CD4-positive, alpha-beta T cell treated with Interleukin-4 for 4 hours (primary cell): ENCODE measurements at places on chromosomes 1 and 21.

DNA sequence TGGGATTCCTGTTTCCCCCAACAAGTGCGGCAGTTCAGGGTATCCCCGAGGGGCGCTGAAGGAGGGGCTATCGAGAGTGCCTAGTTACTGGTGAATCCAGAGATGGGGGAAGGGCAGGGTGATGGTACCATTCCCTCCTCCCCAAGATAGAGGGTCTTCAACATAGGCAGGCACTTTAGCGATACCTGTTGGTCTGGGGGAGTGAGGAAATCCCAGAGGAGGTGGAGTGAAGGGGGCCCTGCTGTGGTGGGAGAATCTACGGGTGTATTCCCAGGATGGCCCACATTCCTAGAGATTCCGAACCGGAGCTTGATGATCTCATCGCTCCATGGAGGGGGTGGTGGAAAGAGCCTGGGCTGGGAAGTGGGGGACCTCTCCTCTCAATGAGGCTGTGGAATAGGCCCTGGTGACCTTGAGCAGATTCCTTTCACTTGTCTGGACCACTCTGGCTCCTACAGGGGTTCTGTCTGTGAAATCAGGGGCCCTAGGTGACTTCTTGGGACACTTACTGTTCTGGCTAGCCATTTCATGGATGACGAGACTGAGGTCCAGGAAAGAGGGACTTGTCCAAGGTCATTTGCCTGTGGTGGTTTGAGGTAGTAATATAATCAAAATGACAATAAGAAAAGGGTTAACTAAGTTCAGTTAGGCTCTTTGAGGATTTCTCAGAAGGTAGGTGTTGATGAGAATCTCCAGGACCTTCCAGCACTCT lies 52.7 kb upstream of the SYNC start:
- no peak for DNase-seq

- peak; percentile 52 for DNase-seq
These were observed 14.1 kb downstream of the EPB41 start for GRCh38 chr1:28928314-28928941.

DNA sequence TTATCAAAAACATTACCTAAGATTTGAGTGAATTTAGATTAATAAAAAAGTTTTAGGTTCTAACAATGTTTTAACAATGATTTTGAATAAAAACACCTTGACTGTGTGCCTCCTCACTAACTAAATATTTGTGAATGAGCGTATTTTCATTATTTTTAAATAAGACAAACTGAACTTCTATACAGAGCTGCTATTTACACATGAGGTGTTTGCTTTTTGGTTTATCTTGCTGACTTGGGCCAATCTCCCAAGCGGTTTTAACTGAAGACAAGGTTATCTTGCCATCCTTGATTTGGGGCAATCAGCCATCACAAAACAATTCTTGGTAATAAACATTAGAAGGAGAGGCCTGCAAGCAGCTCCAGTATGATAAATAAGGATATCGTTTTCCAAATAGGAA lies 108.2 kb upstream of the NRIP1 start:
- DNase-seq = no peak

DNA sequence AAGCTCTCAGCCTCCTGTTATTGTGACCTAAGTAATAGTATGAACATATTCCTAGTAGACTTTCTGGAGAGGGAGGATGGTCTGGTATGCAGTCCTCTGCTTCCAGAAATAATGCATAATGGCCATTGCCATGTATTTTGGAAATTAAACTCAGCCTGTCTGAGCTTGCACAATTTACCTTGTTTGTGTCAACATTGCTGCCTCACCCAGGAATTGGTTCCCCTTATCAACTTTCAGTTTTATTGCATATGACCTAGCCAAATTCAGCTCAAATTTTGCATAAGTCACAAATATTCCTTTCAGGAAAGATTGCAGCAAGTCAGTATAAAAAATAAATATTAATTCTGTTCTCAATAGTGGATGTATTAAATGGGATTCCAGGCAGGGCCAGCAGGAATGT lies 101.9 kb upstream of the SLC5A9 start:
- no peak for DNase-seq

GRCh38 chr21:45146801-45147200 lies 72.4 kb downstream of the ADARB1 start:
- DNase-seq = no peak

DNA sequence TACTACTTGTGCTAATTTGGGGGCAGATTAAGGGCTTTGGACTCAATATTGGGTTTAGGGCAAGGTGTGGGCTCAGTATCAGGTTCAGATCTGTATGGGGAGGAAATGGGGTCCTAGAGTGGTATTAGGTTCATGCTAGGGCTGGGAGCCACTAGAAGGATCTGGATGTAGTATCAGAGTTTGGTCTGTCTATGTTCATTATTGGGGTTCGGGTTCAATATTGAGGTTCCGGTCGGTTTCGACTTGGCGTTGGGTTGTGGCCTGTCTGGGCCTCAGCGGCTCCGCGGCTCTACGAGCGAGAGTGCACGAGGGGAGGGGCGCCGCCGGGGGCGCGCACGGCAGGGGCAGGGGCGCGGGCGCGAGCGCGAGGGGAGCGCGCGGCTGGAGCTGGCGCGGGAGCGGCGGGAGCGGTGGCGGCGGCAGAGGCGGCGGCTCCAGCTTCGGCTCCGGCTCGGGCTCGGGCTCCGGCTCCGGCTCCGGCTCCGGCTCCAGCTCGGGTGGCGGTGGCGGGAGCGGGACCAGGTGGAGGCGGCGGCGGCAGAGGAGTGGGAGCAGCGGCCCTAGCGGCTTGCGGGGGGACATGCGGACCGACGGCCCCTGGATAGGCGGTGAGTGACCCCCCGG lies at the start of gene PTPRF:
Gene PTPRF (plus strand): TSS at position 401 of the 624 bp plus-strand sequence. CDS start 14,193 bp downstream, outside the sequence.
- no peak for DNase-seq

DNA sequence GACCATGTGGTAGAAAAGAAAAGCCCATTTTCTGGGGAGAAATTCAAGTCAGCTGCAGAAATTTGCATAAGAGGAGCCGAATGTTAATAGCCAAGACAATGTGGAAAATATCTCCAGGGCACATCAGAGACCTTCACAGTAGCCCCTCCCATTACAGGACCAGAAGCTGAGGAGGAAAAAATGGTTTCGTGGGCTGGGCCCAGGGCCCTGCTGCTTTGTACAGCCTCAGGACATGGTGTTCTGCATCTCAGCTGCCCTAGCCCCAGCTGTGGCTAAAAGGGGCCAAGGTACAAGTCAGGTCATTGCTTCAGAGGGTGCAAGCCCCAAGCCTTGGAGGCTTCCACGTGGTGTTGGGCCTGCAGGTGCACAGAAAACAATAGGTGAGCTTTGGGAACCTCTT lies 108.3 kb downstream of the DMRTB1 start:
- DNase-seq = no peak

GRCh38 chr1:188402986-188403385 lies 1574.2 kb downstream of the PLA2G4A start:
- no peak for DNase-seq

GRCh38 chr1:3879787-3880428 lies 20.2 kb downstream of the C1orf174 start:
- no peak for DNase-seq

- DNase-seq = no peak
These were observed 55.5 kb downstream of the EDN2 start for GRCh38 chr1:41428738-41429640.

DNA sequence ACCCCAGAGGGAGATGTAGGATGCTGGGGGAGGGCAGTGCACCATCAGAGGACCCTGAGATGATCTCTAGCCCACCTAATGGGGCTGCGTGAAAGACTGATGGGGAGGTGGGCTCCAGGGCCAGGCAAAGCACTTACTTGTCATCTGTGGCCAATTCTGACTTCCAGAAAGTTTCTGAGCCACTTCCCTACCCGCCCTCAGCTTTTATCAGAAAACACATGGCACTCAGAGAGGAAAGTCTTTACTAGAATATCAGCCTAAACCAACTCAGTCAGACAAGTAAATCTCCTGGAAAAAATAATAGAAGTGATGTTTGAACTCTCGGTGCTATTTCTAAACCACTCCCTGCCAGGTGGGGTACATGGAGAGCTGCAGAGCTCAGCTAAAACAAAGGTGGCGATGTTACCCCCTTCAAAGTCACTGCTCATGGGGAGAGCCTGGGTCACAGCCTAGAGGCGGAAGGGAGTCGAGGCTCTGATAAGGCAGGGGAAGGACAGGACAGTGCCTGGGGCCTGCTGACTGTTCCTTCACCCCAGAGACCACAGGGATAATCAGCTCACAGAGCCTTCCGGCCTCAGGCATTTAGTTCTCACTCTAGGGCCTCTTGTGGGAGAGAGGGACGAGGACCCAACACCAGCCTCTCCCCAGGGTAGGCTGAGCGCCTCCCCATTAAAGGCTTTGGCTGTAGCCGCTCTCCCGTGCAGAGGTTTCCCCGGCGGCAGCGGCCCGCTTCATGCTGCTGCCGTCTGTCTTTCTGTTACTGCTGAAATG lies 14.2 kb downstream of the SMIM12 start:
- DNase-seq = no peak

DNA sequence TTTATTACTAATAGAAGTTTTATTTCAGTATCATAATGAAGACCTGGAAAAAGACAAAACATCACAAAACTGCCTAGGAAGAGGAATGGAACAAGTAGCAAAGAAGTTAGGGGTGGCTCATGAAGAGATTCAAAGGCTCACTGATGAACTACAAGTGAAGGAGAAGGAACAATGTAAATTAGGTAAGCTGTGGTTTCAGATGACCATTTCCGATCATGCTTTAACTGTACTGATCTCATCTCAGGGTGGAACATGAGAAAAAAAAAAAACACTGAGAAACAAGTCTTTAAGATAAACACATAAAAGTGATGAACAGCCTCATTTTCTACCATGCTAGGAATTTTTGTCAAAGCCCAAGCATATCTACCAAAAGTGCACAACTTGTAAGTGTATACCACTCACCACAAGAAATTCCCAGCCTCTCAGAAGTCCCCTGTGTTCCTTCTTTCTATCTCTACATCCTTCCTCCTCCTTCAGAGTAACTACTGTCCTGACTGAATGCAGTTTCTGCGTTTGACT lies 19.6 kb downstream of the CCDC30 start:
- DNase-seq = no peak

- no peak for DNase-seq
These were observed 12.1 kb downstream of the DYRK1A start for GRCh38 chr21:37378700-37379139.

GRCh38 chr1:48495166-48495565 lies 23.2 kb upstream of the SPATA6 start:
- DNase-seq = no peak

GRCh38 chr1:232728507-232729263 lies 76.5 kb upstream of the MAP10 start:
- DNase-seq = no peak

DNA sequence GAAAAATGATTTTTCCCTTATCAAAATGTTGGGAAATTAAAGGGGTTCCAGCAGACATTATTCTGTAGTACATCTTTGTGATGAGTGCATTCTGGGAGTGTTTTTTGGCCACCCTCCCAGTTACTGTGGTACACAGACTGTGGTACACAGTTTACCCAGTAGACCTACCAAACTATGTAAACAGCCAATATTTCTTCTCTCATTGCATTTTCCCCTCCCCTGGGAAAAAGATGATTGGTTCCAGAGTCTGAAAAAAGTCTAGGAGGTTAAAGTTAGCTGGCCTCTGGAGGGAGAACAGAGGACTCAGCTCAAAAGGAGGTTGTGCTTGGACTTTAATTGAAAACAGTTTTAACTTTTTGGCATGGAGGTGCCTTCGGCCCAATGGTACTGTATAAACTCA lies 42.5 kb downstream of the PGM1 start:
- DNase-seq = no peak

DNA sequence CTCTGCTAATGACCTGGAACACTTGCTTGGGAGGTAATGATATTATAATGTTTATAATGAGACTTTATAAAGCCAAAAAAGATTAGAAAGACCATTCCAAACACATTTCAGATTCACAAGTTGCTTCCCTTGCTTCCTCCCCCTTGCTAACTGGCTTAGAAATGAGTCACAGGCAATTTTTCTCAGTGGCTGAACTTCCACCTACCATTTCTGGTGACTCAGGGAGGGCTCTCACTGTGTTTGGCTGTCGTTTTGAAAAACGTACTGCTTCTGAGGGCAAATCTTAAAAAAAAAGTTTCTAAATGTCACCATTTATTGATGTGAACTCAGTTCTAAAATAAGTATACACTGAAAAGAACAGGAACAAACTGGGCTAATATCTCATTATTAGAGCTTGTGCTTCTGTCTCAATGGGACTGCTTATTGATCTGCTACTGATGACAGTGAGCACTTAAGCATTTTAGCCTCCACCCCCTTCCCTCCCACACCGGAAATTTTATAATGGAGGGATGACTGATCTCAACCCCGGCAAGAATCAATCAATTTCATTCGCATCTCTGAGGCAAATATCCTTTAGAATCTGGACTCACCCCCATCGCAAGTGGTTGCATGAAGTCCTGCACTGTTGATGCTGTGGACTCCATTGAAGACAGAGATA lies 278.3 kb downstream of the KCTD3 start:
- no peak for DNase-seq

- no peak for DNase-seq
These were observed 11.1 kb downstream of the NOS1AP start for GRCh38 chr1:162080472-162081015.

DNA sequence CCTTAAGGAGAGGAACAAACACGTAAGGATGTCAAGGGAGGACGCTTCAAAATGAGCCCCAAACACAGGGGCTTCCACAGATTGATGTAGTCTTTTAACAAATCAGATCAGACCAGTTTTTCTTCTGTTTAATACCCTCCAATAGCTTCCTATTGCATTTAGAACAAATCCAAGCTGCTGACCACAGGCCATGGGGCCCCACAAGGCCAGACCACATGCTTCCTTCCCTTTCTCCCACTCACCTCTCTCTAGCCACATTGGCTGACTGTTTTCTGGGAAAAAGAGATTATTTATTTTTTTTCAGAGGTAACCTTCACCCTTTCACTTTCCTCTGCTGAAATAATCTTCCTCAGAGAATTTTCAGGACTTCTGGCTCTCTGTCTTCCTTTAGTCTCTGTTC lies 380.6 kb downstream of the SIPA1L2 start:
- DNase-seq = no peak

DNA sequence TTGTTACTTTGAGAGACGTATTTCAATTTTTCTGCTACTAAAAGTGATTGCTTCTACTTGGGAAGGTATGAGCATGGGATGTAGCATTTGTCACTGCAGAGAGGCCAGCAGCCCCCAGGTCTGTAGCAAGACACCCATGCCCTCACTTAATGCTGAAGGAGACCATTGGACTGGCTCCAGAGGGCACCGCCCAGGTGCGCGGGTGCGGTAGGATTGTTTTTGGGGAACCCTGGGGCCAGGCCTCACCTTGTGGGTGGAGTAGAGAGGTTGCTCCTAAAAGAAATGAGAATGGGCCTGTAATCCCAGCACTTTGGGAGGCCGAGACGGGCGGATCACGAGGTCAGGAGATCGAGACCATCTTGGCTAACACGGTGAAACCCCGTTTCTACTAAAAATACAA lies 30.6 kb upstream of the IFNGR2 start:
- no peak for DNase-seq

GRCh38 chr1:84166797-84167196 lies 22.7 kb downstream of the PRKACB start:
- no peak for DNase-seq

DNA sequence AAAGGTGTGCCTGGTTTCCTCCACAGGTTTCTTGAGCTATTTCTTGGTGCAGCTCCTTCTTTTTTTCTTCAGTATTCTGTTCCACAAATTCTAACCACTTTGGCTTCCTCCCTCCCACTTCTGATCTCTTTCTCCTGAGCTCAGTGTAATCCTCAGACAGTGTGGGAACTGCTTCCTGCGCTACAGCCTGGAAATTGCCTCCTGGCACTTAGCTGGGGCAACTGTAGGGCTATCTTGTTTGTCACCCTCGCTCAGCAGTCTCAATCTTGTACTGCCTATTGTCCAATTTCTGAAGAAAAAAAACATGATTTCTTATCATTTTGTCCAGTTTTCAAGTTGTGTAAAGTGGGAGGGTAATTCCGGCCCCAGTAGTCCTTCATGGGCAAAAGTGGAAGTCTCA lies 24.0 kb upstream of the GALNT2 start:
- DNase-seq = no peak

GRCh38 chr1:23394181-23394580 lies 24.5 kb upstream of the ZNF436 start:
- no peak for DNase-seq
